ENCODE measurements at places on chromosomes 2 and 18.

GRCh38 chr18:25097057-25097456 is 254.9 kb downstream of the ZNF521 start:
- DNase-seq: no peak

DNA sequence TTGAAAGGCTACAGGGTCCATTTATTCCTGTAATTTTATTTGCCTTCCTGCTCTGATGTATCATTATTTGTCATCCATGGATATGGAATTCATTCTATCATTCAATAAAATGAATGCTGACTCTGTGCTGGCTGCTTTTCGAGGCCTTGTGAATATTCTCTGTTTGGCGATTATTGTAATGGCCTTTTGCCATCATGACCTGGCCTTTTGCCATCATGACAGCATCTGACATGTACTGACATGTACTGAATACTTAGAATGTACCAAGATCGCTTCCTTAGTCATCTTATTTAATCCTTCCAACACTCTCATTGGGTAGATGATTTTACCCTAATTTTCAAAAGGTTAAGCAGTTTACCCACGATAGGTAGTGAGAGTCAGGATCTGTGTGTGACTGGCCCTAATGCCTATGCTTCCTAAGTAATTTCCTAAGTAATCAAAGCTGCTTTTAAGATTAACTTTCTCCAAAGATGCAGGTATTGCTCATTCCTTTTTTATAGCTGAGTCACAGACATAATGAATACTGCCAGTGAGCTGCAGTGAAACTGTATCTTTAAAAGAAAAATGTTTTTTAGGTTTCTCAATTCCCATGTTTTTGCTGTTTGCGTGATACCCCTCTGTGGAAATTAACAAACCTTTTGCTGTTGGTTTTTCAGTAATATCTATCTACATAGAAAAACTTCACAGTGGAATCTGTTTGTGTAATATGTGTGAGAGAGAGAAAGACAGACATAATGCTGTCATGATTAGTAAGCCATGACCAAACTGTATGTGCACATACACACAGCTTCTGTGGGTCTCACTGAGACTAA is 127.8 kb downstream of the CERS6 start:
- DNase-seq: no peak

DNA sequence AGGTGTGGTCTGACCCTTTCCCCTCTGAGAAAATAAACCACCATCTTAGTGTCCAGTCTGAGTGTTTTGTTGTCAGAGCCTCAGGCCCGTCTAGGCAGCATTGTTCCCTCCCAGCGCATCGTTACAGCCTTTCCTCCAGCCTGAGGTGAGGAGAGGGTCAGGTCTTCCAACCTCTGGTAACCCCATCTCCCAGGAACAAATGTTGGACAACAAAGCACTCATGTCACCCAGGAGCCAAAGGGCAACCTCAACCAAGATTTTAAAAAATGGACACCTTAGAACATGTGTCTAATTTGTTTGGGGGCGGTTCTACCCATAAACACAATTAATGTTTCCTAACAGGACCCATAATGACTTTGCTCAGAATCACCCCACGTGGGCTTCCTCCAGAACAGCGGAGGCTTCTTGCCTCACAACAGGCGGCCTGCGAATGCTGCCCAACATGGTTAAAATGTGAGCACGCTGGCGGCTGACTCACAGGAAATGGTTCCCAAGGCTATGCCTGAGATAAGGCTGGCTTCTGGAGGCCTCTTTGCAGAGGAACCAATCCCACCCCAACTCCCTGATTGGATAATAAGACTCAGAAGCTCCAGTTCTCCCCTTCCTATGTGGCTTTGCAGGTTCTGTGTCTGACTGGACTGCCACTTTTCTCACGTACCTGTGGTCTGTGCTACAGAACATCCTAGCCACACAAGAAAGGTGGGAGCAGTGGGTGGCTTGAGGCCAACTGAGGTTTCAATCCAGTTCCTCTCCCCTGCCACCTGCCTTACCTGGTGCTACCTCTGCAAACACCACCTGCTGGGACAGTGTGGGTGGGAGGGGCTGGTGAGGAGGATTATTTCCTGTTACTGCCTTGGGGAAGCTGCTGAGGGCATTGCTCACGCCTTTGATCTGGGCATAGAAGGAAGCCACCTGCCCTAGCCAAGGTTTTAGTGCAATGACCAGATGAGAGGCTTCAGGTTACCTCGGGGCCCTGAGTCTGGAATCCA is 108.8 kb downstream of the B3GNT2 start:
- peak; percentile 25 for DNase-seq

DNA sequence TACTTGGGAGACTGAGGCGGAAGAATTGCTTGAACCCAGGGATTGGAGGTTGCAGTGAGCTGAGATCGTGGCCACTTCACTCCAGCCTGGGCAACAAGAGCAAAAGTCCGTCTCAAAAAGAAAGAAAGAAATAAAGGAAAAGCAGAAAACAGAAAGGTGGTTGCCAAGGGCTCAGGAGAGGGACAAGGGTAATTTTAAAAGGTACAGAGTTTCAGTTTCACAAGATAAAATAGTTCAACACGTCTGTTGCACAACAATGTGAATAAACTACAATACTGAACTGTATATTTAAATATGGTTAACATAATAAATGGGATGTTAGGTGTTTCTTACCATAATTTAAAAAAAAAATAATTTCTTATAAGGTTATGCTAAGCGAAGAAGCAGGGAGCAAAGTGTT is 12.9 kb downstream of the RPS27A start:
- DNase-seq: no peak

- DNase-seq: no peak
Observed at GRCh38 chr2:71891719-71892422, 255.8 kb downstream of the CYP26B1 start.

DNA sequence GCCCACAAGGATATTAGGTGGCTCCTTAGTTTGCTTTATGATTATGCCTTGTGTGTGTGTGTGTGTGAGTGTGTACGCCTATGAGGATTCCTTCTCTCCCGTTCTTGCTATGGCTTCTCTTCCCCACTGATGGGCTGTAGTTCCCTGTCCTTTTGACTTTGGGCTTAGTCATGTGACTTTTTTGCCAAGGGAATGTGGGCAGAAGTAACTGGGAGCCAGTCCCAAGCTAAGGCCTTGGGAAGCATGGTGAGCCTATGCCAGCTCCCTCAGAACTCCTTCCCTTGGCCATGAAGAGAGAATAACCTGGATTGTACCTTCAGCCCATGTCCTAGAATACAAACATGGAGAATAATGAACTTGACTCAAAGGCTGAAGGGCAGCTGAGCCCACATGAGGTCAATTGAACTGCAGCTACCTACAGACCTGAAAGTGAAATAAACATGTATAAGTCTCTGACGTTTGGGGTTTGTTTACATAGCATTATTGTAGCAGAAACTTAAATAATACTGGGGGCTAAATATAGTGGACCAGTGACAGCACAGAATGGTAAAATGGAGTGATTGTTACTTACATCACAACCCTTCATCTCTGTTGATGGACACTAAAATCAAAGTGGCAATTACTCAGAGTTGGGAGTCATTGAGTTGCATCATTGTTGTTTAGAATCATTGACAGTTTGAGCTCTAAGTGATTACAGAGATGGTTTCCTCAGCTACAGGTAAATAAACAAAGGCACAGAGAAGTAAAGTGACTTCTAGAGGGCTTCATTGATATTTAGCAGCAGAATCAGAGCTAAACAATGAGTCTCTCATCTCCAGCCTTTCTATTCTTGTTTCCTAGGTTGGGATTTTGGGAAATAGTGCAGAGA is 15.3 kb upstream of the IL36G start:
- DNase-seq: no peak

- DNase-seq: peak; percentile 41
Observed at GRCh38 chr2:196927376-196928225, 1.1 kb upstream of the PGAP1 start.

- DNase-seq: no peak
Observed at GRCh38 chr18:23502516-23503037, 734 bp upstream of the RMC1 start.

DNA sequence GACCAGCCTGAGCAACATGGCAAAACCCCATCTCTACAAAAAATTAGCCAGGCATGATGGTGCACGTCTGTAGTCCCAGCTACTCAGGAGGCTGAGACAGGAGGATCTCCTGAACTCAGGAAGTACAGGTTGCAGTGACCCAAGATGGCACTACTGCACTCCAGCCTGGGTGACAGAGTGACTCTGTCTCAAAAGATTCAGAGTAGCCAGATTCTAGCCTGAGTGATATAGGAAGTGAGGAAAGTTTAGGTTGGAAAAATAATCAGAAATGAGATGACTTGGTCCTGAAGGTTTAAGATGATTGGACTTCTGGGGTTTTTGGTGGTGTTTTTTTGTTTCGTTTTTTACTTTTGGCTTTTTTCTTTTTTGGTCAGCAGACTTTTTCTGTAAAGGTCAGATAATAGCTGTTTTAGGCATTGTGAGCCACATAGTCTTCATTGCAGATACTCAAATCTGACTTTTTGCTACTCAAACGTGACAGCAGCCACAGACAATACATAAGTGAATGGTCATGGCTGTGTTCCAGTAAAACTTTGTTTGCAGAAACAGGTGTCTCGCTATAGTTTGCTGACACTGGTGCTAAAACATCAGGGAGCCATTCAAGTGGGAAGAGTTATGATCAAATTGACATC is 104.1 kb upstream of the UBXN4 start:
- DNase-seq: no peak

DNA sequence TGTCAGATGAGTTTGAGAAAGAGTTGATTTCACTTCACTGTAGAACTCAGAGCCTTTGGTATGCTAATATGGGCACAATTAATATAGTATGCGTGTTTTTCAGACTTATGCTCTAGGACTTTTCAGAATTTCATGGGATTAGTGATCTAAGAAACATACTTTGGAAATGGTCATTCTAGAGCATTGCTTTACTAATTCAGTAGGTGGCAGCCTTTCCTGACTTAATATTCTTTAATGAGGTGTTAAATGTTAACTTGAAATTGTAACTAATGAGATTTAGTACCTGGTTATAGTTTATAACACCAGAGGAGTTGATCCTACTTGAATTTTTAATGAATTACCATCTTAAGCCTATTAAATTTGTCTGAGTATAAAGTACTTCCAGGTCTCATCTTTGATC is 28.4 kb downstream of the ACTR2 start:
- DNase-seq: no peak

DNA sequence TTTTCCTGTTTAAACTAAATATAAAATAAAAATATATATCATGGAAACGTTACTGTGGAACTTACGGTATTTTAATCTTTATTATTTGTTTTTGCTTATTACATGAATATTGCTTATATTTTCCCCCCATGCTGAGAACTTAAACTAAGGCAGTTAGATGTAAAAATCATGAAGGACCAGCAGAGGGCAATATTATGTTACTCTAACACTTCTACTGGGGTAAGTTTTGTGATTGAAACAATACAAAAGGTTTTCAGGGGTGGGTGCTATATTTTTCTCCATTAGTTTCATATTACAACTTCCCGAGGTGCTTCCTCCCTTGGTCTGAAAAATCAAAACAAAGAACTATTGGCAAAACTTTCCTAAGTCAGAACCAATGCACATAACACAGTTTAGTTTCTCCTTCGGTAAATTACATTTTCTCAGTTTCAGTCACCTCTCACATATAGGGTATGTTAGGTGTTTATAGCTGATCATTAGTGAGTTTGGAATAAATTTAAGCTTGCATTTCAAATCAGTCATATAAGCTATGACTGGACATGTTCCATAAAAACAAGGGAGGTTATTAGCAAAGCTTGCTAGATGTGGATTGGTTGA is 54.8 kb downstream of the ZNF407 start:
- no peak for DNase-seq

GRCh38 chr2:28612131-28612812 is 116.4 kb downstream of the PLB1 start:
- DNase-seq: no peak
